ENCODE measurements at places on chromosomes 4 and X.
A peak's percentile ranks its signal among the peaks of the same experiment; 100 is the strongest.

DNA sequence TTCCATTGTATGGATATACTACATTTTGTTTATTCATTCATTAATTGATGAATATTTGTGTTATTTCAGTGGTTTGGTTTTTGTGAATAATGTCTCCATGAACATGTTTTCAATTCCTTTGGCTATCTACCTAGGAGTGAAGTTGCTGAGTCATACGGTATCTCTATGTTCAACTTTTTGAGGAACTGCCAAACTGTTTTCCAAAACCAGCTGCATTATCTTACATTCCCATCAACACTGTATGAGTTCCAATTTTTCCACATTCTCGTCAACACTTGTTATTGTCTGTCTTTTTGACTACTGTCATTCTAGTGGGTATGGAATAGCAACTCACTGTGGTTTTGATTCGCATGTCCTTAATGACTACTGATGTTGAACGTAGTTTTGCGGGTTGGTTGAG is 388.6 kb upstream of the MAGEB2 start:
- no peak overlapping the region for H3K27ac ChIP-seq
- no peaks in the 10 kb centered on the region for H3K36me3 ChIP-seq
- no peaks in the 10 kb centered on the region for H3K27me3 ChIP-seq
- H3K4me3 ChIP-seq, result no peak overlapping the region
- no peak for DNase-seq
- no peaks in the 10 kb centered on the region for H3K4me1 ChIP-seq

DNA sequence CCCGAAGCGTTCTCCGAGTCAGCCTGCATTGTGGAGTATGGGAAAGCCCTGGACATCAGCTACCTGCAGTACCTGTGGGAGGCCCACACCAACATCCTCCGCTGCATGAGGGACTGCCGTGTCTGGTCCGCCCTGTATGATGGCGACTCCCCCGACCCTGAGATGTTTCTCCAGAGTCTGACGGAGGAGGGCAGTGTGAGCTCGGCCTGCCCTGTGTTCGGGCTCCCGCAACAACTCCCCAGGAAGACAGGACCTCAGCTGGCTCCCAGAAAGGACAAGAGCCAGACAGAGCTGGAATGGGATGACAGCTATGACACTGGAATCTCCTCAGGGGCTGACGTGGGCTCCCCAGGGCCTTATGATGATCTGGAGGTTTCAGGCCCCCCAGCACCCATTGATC is 111.3 kb downstream of the GATB start:
- no peak overlapping the region for H3K4me3 ChIP-seq
- no peaks in the 10 kb centered on the region for H3K4me1 ChIP-seq
- no peaks in the 10 kb centered on the region for H3K27me3 ChIP-seq
- no peak for DNase-seq

- H3K27me3 ChIP-seq, result no peaks in the 10 kb centered on the region
- H3K36me3 ChIP-seq, result no peaks in the 10 kb centered on the region
- H3K4me1 ChIP-seq, result no peaks in the 10 kb centered on the region
- no peak overlapping the region for H3K4me3 ChIP-seq
- H3K27ac ChIP-seq, result no peak overlapping the region
Observed at GRCh38 chr4:125389713-125390112, 75.0 kb downstream of the FAT4 start.

GRCh38 chr4:165355900-165356300 is 22.9 kb upstream of the CPE start:
- H3K4me3 ChIP-seq, result no peak overlapping the region
- no peaks in the 10 kb centered on the region for H3K36me3 ChIP-seq
- H3K27me3 ChIP-seq, result peaks cover 19% of the 10 kb centered on the region
- H3K4me1 ChIP-seq, result no peaks in the 10 kb centered on the region

- no peak overlapping the region for H3K4me3 ChIP-seq
- DNase-seq, result no peak
- H3K36me3 ChIP-seq, result no peaks in the 10 kb centered on the region
- H3K4me1 ChIP-seq, result no peaks in the 10 kb centered on the region
- H3K27me3 ChIP-seq, result no peaks in the 10 kb centered on the region
Observed at GRCh38 chrX:21384178-21384577, 10.0 kb downstream of the CNKSR2 start.

DNA sequence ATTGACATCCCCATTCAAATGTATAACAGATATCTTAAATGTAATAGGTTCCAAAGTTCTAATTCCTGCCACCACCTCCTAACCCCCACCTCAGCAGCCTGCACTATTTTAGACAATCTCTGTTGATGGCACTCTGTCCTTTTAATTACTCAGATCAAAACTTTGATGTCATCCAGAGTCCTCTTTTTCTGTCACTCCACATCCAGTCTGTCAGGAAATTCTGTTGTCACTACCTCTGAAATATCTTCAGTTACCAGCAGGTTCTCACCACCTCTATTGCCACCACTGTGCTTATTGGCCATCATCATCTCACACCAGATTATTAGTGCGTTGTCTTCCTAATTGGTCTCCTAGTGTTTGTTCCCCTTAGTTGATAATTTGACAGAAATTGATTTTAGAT is 76.2 kb downstream of the PTPN13 start:
- no peaks in the 10 kb centered on the region for H3K4me1 ChIP-seq
- no peaks in the 10 kb centered on the region for H3K36me3 ChIP-seq
- no peak for DNase-seq
- no peak overlapping the region for H3K27ac ChIP-seq

DNA sequence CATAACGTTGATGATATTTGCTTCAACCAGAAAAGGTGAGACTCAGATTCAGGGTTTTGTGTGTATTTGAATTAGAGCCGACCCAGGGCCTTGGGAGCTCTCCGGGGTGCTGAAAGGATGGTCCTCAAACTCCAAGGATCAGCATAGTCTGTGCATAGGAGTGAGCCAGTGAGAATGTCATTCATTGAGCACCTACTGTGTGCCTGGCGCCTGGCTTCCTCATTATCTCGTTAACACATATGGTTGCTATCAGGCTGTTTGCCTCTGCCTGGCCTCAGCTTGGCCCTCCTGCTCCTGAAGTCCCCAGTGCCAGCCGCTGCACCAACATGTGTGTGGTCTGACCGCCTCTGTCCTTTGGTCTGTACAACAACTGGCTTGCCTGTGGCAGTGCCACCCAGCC is 25.1 kb upstream of the JAKMIP1 start:
- H3K4me1 ChIP-seq, result no peaks in the 10 kb centered on the region
- no peak overlapping the region for H3K27ac ChIP-seq
- H3K27me3 ChIP-seq, result peaks cover 61% of the 10 kb centered on the region
- no peaks in the 10 kb centered on the region for H3K36me3 ChIP-seq

GRCh38 chr4:26860922-26861433 is 337 bp downstream of the STIM2 start:
- H3K27ac ChIP-seq, result peak overlapping the region; percentile 70
- H3K36me3 ChIP-seq, result no peaks in the 10 kb centered on the region
- H3K27me3 ChIP-seq, result no peaks in the 10 kb centered on the region
- H3K4me3 ChIP-seq, result peak overlapping the region; percentile 94
- DNase-seq, result peak; percentile 25

GRCh38 chr4:56739066-56739777 is 58.1 kb upstream of the HOPX start:
- DNase-seq, result no peak
- H3K27me3 ChIP-seq, result no peaks in the 10 kb centered on the region
- H3K4me3 ChIP-seq, result no peak overlapping the region
- H3K27ac ChIP-seq, result no peak overlapping the region

- no peaks in the 10 kb centered on the region for H3K36me3 ChIP-seq
- H3K4me3 ChIP-seq, result no peak overlapping the region
- H3K27me3 ChIP-seq, result no peaks in the 10 kb centered on the region
- no peaks in the 10 kb centered on the region for H3K4me1 ChIP-seq
Observed at GRCh38 chr4:144714166-144714565, 68.2 kb downstream of the HHIP start.

DNA sequence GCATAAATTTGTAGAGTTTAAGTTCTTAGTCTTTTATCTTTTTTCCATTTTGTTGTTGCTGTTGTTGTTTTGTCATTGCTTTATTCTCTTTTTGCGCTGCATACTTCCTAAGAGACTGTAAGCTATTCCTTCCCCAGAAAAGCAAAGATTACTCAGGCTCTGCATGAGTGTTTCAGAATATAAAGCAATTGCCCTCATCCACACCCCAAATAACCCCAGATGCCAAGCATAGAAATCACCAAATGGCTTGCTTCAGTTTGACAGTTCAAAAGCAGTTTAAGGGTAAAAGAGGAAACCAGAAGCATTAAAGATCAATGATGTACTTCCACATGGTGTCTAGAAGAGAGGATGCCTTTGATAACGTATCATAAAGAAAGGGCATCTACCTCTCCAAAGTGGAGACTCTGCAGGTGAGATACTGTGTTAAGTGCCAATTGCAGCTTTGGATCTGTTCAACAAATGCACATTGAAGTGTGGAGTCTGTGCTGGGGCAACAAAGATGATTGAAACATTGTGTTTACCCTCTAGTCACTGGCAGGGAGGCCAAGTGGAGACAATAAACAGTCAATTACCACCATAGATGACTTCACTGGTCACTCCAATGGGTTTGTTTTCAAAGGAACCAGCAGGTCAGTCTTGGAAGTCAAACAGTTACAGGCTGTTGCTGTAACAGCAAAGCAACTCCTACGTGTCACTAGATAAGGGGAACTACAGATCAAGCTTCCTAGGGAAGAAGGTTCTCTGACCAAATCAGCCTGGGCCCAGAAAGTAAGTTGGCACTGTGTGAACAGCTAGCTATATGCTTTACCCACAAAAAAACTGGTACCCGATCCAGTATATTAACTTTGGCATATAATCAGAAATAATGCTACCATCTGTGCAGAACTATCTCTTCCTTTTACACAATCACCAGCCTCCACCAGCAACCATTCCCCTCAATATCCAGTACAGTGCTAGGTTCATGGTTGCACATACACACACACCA is 40.6 kb upstream of the IL21 start:
- no peak for DNase-seq
- H3K4me3 ChIP-seq, result no peak overlapping the region
- no peak overlapping the region for H3K27ac ChIP-seq
- H3K27me3 ChIP-seq, result peaks cover 4% of the 10 kb centered on the region
- peaks cover 2% of the 10 kb centered on the region for H3K4me1 ChIP-seq
- no peaks in the 10 kb centered on the region for H3K36me3 ChIP-seq

GRCh38 chr4:173519111-173520101 is 10.6 kb downstream of the HAND2 start:
- DNase-seq, result no peak
- H3K27me3 ChIP-seq, result peaks cover 27% of the 10 kb centered on the region
- no peak overlapping the region for H3K27ac ChIP-seq

DNA sequence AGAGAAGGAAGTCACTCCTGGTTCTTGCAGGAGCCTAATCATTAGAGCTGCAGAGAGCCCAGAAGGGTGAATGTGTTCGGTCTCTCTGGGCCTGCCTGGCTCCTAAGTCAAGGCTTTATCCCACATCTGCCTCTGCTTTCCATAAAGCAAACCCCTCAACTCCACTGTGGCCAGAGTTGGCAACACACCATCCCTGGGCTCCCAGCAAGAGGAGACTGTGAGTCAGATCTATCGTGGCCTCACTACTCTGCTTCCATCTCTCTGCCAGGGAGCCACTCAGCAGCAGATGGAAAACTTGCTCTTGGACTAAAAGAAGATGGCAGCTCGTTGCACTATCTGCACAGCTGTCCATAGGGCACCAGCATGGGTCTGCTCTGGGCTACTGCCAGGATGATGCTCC is 348.2 kb downstream of the FBXW7 start:
- no peaks in the 10 kb centered on the region for H3K27me3 ChIP-seq
- no peak overlapping the region for H3K4me3 ChIP-seq
- peaks cover 24% of the 10 kb centered on the region for H3K4me1 ChIP-seq
- no peaks in the 10 kb centered on the region for H3K36me3 ChIP-seq

- H3K4me1 ChIP-seq, result no peaks in the 10 kb centered on the region
- H3K27ac ChIP-seq, result no peak overlapping the region
- H3K4me3 ChIP-seq, result no peak overlapping the region
- H3K36me3 ChIP-seq, result no peaks in the 10 kb centered on the region
- DNase-seq, result no peak
Observed at GRCh38 chr4:113725963-113726362, 35.6 kb downstream of the CAMK2D start.

GRCh38 chr4:92215476-92215875 is 88.3 kb upstream of the GRID2 start:
- DNase-seq, result no peak
- no peaks in the 10 kb centered on the region for H3K27me3 ChIP-seq
- no peaks in the 10 kb centered on the region for H3K36me3 ChIP-seq

GRCh38 chr4:151250706-151251105 is 26.3 kb upstream of the PRSS48 start:
- no peaks in the 10 kb centered on the region for H3K36me3 ChIP-seq
- no peak overlapping the region for H3K27ac ChIP-seq
- no peaks in the 10 kb centered on the region for H3K27me3 ChIP-seq
- H3K4me1 ChIP-seq, result no peaks in the 10 kb centered on the region

- no peaks in the 10 kb centered on the region for H3K27me3 ChIP-seq
- no peaks in the 10 kb centered on the region for H3K36me3 ChIP-seq
- no peak overlapping the region for H3K4me3 ChIP-seq
- DNase-seq, result no peak
Observed at GRCh38 chr4:132227151-132227856, 921.8 kb upstream of the PCDH10 start.

- H3K36me3 ChIP-seq, result peaks cover 33% of the 10 kb centered on the region
Observed at GRCh38 chrX:41142130-41142910, 57.1 kb downstream of the USP9X start.

- no peaks in the 10 kb centered on the region for H3K36me3 ChIP-seq
- DNase-seq, result no peak
- no peaks in the 10 kb centered on the region for H3K27me3 ChIP-seq
Observed at GRCh38 chr4:187193141-187193540, 469.5 kb upstream of the FAT1 start.

DNA sequence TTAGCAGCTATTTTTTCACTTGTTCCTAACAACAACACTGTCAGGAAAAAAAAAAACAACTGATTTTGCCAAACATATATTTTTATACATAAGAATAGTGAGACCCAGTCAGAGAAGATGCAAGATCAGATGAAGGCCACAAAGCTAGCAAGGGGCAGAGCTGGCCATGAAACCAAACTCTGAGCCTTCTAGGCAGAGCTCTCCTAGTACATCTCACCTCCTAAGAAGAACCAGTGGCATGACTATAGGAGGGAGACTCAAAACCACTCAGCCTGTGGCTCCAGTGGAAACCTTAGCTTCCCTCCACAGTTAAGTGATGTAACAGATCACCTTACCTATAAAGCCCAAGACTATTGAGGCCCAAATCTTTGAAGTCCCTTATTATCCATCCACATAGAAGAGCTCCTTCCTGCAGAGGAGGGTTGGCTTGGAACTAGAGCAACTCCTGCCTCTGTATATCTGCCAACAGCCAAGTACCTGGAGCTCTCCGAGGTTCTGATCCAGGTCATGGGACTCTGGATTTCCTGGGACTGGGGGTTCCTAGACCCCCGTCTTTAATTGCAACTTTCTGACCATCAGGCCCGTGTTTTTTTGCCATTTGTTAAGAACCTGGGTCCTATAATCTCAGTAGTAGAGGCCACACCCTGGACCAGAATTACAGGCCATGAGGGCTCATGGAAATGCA is 136.5 kb downstream of the SH3KBP1 start:
- peaks cover 38% of the 10 kb centered on the region for H3K4me1 ChIP-seq
- no peak for DNase-seq
- no peaks in the 10 kb centered on the region for H3K36me3 ChIP-seq
- H3K27me3 ChIP-seq, result no peaks in the 10 kb centered on the region

GRCh38 chr4:35238793-35239192 is 1005.5 kb downstream of the ARAP2 start:
- DNase-seq, result no peak
- H3K36me3 ChIP-seq, result no peaks in the 10 kb centered on the region
- H3K4me3 ChIP-seq, result no peak overlapping the region
- H3K4me1 ChIP-seq, result no peaks in the 10 kb centered on the region
- H3K27ac ChIP-seq, result no peak overlapping the region

- no peaks in the 10 kb centered on the region for H3K36me3 ChIP-seq
- no peaks in the 10 kb centered on the region for H3K27me3 ChIP-seq
- H3K4me3 ChIP-seq, result no peak overlapping the region
- no peaks in the 10 kb centered on the region for H3K4me1 ChIP-seq
- no peak for DNase-seq
- H3K27ac ChIP-seq, result no peak overlapping the region
Observed at GRCh38 chrX:12548746-12549145, 242.5 kb upstream of the PRPS2 start.
